ENCODE measurements at places on chromosomes 7 and 10.

DNA sequence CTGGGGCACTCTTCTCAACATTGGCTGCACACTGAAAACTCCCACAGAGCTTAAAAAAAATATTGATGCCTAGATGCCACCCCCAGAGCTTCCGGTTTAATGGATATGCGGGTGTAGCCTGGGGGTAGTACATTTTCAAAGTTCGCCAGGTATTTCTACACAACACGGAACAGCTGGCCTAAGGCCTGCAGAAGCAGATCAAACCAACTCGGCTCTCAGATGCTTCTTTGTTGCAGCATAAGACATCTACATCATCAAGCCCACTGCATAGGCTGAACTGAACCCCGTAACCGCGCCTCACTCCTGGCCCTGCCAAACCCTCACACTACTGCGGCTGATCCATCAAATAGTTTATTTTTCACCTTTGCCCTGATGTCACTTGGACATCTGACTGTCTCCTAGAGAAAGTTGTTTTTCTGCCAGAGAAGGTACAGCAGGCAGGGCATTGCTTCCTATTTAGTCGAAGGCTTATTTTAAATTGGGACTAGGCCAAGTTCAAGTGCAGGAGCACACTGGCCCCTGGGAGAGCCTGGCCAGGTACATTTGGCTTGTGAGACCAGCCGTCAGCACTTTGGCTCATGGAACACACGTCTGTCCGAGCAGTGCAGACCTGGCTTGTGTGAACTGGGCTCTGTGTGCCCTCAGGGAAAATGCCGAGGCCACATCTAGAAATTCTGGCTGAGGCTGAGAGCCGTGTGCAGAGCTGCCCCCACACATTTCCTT lies 113.3 kb downstream of the TACC2 start:
- DNase-seq, result no peak

- no peak for DNase-seq
Measured at GRCh38 chr10:98878418-98878817, 357.2 kb downstream of the HPSE2 start.

- DNase-seq, result peak; percentile 57
Measured at GRCh38 chr7:7641129-7641663, 644 bp downstream of the UMAD1 start.

- no peak for DNase-seq
Measured at GRCh38 chr7:9782275-9782674, 1191.4 kb upstream of the PHF14 start.

- DNase-seq, result no peak
Measured at GRCh38 chr7:118974836-118975235, 750.3 kb downstream of the ANKRD7 start.

- DNase-seq, result no peak
Measured at GRCh38 chr7:11931307-11931706, 99.3 kb upstream of the THSD7A start.

GRCh38 chr7:90999989-91000979 lies 263.9 kb upstream of the FZD1 start:
- DNase-seq, result no peak

DNA sequence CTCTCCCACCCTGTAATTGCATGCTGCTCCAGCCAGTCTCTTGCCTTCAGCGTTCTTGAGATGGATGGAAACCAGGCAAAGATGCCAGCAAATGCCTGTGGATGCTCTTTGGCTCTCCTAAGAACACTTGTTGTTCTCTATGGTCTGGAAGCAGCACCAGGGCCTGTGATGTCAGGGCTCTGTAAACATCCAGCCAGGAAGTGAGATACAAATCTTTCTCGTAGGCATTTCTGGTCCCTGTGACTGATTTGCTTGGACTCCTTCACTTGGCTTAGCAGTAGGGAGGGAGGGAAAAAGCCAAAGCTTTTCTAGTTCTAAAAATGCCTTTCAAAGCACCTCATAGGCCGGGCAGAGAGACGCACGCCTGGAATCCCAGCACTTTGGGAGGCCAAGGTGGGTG lies 201.3 kb downstream of the REEP3 start:
- DNase-seq, result peak; percentile 65

- peak; percentile 45 for DNase-seq
Measured at GRCh38 chr7:137606061-137606674, 240.6 kb downstream of the DGKI start.

DNA sequence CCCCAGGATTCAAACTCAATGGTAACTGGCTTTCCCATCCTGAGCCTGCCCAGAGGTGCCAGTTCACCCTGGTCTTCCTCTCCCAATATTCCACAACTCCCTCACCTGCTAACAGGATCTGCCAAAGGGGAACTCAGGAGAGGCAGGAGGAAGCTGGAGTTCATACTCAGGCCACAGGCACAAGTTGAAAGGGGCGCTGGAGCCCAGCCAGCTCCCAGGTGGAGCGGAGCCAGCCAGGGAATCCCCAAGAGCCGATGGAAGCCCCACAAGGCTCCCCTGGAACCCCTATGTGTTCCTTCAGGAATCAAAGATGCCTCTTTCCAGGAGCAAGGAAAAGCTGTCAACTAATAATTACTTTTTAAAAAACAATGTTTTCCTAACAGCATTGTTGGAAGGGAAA lies 63.5 kb downstream of the SH3PXD2A start:
- no peak for DNase-seq

- no peak for DNase-seq
Measured at GRCh38 chr7:153087498-153087897, 327.9 kb downstream of the ACTR3B start.

DNA sequence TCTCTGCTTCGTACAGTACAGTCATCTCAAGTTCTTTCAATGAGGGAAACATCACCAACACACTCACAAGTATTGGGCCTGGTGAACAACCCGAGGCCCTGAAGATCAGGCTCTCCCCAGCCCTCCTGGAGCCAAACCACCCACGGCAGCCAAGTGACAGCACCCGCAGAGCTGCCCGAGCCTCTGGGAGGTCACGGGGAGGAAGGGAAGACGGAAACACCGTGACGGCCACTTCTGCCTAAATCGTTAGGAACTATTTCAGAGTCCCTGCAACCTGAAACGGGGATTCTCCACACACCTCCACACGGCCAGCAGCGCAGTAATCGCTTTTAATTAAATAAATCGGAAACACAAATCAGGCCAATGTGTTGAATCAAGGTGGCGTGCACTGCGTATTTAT lies 222.6 kb downstream of the MAD1L1 start:
- no peak for DNase-seq

DNA sequence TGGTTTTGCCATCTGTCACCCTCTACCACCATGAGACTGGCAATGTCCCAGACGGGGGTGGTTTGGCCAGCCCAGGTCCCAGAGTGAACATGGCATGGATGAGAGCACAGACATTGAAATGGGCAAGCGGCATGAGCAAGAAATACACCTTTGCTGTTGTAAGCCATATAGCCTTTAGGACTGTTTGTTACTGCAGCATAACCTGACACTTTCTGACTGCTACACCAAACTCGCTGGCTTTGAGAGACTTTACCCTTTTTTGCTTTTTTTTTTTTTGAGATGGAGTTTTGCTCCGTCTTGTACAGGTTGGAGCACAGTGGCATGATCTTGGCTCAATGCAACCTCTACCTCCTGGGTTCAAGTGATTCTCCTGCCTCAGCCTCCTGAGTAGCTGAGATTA lies 5.2 kb upstream of the MUC3A start:
- no peak for DNase-seq

GRCh38 chr10:91418416-91418815 lies 8.3 kb downstream of the HECTD2 start:
- no peak for DNase-seq

DNA sequence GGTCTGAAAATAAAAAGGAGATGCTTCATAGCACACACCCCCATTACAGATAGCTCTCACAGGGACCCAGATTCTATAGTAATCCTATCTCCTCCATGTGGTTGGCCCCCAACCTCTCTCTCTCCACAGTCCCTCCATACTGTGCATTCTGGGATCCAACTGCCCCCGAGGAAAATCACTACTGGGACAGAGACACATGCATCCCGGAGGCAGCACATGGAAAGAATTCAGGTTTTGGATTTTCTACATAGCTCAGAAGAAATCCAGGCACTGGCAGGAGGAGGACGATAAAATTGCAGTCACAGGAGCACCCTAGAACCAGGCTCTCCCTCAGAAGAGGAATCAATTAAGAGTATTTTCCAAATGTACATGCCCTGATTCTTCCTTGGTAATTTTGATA lies 239.5 kb downstream of the ELMO1 start:
- DNase-seq, result no peak

DNA sequence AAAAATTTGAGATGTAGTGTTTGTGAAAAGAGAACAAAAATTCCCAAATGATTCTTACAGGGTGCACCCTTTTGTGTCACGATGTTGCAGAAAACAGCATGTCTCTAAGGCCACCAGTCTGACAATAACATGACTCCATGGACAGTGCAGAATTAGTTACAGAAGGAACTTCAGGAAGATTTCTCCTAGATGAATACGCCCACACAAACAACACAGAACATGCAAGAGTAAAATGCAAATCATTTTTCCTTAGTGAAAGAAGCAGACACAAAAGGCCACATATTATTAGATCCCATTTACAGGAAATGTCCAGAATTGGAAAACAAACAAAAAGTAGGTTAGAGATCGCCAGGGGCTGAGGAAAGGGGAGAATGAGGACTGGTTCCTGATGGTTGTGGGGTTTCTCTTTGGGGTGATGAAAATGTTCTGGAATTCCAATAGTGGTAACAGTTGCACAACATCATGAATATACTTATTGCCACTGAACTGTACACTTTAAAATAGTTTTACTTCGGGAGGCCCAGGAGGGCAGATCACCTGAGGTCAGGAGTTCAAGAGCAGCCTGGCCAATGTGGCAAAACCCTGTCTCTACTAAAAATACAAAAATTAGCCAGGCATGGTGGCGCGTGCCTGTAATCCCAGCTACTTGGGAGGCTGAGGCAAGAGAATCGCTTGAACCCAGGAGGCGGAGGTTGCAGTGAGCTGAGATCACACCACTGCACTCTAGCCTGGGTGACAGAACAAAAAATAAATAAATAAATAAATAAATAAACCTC lies 10.2 kb downstream of the ZC3HAV1 start:
- no peak for DNase-seq

DNA sequence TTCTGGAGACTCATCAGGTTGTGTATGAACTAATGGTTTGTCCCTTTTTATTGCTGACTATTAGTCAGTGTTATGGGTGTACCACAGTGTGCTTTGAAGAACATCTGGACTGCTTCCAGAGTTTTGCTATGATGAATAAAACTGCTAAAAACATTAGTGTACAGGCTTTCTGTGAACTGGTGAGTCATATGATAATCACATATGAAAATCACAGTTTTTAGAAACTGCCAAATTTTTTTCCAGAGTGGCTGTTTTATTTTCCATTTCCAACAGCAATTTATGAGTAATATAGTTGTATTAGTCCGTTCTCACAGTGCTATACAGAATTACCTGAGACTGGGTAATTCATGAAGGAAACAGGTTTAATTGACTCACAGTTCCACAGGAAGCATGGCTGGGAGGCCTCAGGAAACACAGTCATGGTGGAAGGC lies 281.2 kb upstream of the VSTM2A start:
- DNase-seq, result no peak

DNA sequence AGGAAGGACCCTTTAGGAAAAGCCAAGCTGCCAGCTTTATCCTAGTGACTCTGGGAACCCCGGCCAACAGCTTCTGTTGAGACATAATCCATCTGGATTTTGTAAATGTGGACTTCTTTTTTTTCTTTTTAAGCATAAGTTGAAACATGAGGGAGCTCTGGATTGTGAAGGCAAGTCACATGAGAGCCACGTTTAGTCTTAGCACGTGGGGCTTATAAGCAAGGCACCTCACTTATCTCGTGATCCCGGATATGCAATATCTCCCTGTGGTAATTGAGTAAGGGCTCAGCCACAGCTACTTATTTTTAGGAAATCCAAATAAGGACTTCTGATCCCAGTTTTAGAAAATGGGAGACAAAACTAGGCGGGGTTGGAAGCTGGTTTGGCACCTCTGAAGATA lies 111.2 kb upstream of the PTN start:
- peak; percentile 80 for DNase-seq

- DNase-seq, result no peak
Measured at GRCh38 chr10:79054203-79055099, 14.3 kb upstream of the ZMIZ1 start.

- DNase-seq, result peak; percentile 65
Measured at GRCh38 chr7:40826411-40827221, 691.8 kb downstream of the SUGCT start.

DNA sequence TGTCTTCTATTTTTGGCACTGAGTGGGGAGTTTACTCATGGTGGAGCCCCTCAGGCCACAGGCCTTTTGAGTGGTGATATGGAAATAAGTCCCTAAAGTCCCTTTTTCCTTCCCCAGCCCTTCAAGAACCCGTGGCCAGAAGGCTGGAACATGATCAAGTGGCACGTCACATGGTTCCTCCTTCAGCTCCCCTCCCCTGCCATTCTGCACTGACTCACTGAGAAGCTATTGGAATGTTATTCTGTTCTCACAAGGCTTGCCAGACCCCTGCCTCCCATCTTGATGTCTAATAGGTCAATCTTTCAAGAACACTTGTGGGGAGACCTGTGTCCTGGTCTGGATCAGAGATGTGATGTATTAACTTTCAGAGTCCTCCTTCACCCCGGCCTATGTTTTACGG lies 279.8 kb downstream of the SEC23IP start:
- DNase-seq, result peak; percentile 69

DNA sequence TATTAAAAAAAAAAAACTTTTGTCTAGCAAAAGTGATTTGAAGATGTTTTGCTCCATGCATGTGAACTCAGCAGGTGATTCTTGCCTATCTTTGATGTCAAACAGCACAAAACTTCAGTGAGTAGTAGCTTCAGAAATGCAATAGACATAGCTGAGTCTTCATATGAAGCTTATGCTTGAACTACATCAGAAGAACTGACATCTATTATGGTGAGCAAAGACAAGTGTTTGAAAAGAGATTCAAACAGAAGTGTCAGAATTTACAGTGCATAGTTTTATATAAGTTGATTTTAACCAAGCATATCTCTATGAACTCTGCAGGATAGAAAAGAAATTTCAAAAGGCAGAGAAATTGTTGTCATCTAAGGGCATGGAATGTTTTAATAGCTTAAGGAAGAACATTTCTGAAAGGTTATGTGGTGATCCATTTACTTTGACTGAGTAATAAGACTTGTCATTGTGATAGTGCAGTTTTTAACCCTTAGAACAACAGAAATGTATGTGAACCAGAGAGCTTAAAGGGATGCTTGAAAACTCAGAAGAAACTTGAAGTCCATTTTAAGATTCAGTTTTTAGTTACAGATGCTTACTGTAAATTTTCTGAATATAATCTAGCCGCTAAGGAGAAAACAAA lies 351.4 kb downstream of the MDFIC start:
- DNase-seq, result no peak

All from mesendoderm (in vitro differentiated cells).